ENCODE measurements at places on chromosomes 12 and 14.

GRCh38 chr14:87430810-87431209, 562.2 kb downstream of the GALC start:
- no peak for DNase-seq

GRCh38 chr14:73014105-73014504, 12.8 kb downstream of the ZFYVE1 start:
- no peak for DNase-seq

DNA sequence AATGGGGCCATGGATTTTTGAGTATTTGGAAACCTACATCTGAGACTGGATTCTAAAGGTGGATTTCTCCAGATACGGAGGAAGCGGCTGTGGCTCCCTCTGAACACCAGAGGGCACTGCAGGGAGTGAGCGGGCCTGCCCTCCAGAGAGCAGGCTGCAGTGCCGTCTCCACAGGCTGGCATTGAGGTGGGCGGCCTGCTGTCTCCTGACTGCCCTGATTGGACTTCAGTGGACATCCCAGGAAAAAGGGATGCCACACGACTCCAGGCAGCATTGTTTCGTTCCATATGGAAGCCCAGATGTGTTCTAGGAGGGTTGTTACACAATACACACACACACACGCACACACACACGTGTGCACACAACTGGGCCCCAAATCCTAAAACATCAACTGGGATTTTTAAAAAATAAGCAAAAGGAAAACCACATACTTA, 20.9 kb upstream of the ANO2 start:
- DNase-seq: peak; percentile 29

- DNase-seq: peak; percentile 12
Measured at GRCh38 chr12:95790033-95790916, at the start of gene NTN4. TSS of gene NTN4 (minus strand) at chr12:95790764. CDS start at chr12:95790309, 455 bp downstream.

DNA sequence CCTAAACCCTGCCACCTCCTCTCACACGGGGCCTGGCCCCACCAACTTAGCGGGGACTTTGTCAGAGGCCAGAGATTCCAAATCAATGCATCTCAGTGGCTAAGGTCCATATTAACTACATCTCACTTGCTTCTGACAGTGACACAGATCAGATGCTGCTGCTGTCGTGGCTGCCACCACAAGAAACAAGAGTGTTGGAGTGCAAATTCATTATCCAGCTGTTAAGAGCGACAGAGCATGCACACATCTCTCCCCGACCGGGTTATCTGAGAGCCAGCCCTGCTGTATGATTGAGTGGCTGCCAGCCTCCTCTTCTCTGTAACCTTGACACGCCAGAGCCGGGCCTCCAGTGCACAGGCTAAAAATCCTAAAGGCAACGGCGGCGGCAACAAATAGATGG, 40.2 kb downstream of the SPRING1 start:
- DNase-seq: no peak

DNA sequence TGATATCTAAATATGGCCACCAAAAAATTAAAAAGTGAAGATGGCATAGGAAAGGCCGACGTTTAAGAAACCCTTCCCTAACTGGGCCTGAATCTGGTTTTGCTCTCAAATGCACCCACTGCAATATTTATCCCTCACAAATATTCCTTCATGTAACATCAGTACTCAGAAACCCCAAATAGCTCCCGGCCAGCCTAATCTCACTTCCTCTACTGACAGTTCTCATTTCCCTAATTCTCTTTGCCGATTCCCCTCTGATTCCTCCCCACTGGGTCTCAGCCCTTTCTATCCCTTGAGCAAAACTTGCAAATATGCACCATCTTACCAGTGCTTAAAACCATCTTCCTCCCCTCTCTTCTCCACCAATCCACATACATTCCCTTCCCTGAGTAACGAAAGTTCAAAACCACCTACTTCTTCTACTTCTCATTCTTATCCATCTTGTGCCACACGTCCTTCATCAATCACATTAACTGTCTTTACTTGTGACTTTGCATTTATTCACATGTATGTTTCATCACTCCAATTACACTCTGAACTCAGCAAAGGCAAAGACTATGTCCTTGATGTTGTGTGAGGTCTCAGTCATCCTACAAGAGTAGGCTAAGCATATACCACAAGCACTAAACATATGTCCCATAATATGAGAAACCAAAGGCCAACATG, 23.1 kb downstream of the KCNK10 start:
- DNase-seq: no peak

GRCh38 chr12:27732281-27732680, 21.6 kb downstream of the MRPS35 start:
- DNase-seq: no peak

DNA sequence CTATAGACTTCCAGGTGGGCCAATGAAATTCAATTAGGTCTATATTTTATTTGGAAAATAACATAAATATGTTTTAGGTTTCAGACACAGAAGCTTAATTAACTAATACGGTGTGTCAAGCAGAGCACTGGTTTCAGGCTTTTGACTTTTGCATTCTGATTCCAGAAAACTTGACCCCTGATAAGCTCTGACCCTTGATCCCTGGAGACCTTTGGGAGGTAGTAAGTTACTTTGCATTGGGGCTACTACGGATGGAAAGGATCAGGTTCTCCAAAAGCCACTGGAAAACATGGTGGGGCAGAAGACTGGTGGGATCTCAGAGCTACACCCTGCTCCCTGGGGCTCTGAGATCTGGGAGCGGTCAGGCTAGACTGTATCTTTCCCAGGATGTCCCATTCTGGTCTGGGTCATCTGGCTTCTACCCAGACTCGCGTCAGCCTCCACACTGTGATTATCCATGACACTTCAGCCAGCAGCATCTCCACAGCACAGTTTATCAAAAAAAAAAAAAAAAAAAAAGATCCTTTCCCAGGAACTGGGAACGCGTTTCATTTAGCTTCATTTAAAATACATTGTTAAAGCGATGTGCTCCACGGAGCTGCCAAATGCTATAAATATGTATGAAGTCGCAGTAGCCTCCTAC, 17.8 kb upstream of the EMP1 start:
- no peak for DNase-seq

- no peak for DNase-seq
Measured at GRCh38 chr12:52209321-52209720, 17.5 kb upstream of the KRT80 start.

DNA sequence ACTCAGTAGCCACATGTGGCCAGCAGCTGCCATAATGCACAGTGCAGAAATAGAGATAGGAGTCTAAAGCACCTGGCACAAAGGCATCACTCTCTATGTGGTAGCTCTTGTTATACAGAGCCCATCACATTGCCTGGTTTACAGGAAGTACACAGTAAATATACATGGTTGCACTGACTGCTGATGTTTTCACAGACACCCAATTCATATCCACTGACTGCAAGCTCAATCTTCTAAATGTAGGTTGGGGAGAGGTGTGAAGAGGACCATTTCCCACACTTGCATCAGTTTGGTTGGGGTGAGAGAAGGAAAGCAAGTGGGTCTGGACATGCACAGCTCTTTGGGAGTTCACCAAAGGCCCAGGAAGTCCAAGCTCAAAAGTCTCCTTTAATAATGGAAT, 172.8 kb downstream of the DPF3 start:
- no peak for DNase-seq

GRCh38 chr12:38904537-38905479, 583 bp downstream of the CPNE8 start:
- peak; percentile 73 for DNase-seq

GRCh38 chr14:71693381-71693780, 238.8 kb upstream of the RGS6 start:
- no peak for DNase-seq

DNA sequence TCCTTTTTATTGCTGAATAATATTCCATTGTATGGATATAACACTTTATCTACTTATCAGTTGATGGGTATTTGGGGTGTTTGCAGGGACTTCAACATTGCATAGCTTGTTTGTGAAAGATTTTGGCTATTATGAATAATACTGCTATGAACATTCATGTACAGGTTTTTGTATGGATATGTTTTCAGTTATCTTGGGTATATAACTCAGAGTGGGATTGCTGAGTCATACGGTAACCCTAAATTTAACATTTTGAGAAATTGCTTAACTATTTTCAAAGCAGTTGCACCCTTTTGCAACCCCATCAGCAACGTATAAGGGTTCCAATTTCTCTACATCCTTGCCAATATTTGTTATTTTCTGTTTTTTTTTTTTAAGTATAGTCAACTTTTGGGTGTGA, 27.3 kb upstream of the HELB start:
- no peak for DNase-seq

GRCh38 chr14:101992708-101993107, 28.3 kb downstream of the DYNC1H1 start:
- DNase-seq: peak; percentile 4

GRCh38 chr14:43198465-43198864, 1308.6 kb downstream of the FSCB start:
- DNase-seq: no peak

DNA sequence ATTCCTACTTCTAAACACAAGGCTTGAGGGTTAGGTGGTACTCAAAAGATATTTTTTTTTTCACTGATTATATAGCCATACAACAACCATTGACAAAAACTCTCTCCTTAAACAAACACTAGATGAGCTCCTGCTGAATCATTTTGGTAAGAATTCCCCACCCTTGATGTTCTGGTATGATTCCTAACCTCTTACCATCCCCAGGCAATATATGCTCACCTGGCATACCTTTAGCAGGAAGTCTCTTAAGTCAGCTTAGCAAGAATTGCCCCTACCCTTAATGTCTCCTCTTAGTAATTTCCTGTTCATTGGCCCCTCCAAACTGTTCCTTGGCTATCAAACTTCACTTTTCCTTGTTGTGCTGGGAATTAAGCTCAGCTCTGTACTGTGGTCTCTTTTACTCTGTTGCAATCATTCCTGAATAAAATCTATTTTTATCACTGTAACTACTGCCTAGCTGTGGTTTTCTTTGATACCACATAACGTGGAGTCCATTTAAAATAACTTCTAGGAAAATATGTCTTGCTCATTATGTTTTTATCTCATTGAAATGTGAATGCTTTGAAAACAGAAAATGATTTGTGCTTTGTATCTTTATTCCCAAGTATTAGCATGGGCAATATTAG, 712.6 kb downstream of the SLC16A7 start:
- no peak for DNase-seq

DNA sequence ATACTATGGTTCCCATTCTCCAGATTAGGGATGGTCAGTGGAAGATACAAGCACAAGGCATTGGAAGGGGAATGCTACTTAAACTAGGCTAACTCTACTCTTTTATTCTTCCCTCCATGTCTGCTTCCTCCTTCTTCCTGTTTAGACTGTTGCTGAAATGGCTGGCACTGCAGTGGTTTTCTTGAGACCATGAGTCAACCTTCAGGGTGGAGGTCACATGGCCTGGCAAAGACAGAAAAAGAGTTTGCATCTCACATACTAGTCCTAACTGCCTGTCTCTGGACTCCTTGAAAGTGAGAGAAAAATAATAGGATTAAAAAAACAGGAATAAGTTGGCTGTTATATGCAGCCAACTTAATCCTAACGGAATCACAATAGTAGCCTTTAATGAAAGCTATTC, 37.0 kb downstream of the ALDH1L2 start:
- DNase-seq: no peak

DNA sequence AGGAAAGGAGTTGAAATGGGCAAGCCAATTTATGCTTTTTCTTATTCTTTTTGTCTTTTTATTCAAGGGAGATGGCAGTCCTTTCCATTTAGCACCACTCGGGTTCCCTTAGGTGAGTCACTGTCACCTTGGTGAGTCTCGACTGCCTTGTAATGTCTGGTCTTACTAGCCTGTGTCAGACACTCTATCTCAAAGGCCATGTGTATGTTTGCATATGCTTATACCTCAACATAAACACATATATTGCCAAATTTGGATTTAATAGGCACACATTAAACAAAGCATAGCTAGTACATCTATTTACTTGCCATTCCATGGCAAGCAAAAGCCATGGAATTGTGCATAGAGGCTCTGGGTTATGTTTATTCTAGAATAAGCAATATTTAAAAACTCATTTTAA, 624.9 kb upstream of the FOXG1 start:
- no peak for DNase-seq

- DNase-seq: no peak
Measured at GRCh38 chr12:18753481-18754123, 15.7 kb downstream of the CAPZA3 start.

- DNase-seq: no peak
Measured at GRCh38 chr12:111807232-111807631, 34.8 kb upstream of the MAPKAPK5 start.

- no peak for DNase-seq
Measured at GRCh38 chr12:121182222-121182893, 27.6 kb upstream of the P2RX4 start.

- no peak for DNase-seq
Measured at GRCh38 chr12:102760322-102760721, 156.7 kb downstream of the PAH start.

GRCh38 chr12:45587012-45587411, 142.5 kb upstream of the ARID2 start:
- DNase-seq: no peak

DNA sequence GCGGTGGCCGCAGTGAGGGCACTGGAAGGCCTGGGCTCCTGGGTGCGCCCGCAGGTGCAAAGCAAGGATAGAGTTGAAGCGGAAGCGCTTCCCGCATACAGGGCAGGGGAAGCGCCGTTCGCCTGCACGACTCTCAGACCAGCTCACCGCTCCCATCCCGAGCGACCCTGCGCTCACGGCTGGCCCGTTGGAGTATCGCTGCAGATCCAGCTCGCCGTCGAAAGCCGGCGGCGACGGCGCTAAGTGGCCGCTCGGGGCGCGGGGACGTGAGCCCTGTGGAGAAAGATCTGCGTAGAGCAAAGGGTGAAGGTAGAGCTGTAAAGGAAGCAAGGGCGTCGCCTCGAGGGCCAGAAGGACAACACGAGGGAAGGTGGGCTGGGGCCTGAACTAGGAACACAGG, 5.4 kb downstream of the ZNF219 start:
- DNase-seq: no peak

GRCh38 chr12:94643606-94644005, 6.8 kb downstream of the TMCC3 start:
- no peak for DNase-seq

- DNase-seq: no peak
Measured at GRCh38 chr14:104973385-104974145, 4.6 kb downstream of the AHNAK2 start.

- DNase-seq: peak; percentile 28
Measured at GRCh38 chr12:46354111-46354801, 18.3 kb downstream of the SLC38A2 start.
